Midbrain (tissue), 1 donor: ENCODE measurements at places on chromosomes 11 and 22.
A peak's percentile ranks its signal among the peaks of the same experiment; 100 is the strongest.

GRCh38 chr22:32799496-32799895 lies 2.0 kb upstream of the TIMP3 start:
- no peak for DNase-seq

- DNase-seq = no peak
Measured at GRCh38 chr22:43441216-43441615, 29.4 kb downstream of the MPPED1 start.

DNA sequence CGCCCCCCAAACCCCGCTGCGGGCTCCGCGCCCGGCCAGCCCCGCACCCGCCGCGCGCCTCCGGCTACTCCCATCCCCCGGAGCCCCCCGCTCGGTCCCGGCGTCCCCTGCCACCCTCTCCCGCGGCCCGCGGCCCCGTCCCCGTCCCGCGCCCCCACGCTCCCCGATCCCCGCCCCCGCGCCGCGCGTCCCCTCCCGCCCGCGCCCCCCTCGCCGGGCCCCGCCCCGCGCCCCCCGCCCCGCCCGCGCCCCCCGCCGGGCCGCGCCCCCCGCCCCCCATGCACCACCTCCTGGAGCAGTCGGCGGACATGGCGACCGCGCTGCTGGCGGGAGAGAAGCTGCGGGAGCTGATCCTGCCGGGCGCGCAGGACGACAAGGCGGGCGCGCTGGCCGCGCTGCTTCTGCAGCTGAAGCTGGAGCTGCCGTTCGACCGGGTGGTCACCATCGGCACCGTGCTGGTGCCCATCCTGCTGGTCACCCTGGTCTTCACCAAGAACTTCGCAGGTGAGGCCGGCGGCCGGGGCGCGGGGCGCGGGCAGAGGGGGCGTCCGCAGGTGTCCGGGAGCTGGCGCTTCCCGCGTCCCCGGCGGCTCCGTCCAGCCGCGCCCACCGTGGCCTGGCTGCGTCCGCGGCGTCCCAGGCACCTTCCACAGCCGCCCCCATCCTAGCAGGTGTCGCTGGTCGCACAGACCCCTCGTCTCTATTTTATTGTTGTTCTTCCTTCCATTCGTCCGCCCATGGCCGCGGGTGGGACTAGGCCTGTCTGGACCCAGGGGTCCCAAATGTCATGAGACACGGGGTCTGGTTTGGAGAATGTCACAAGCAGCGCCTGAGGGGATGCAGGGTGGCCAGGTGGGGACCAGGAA lies at the start of gene PANX2:
PANX2 (plus strand) TSS at position 279 of the 866 bp plus-strand sequence; CDS start at position 279, 0 bp downstream.
- peak; percentile 15 for DNase-seq

DNA sequence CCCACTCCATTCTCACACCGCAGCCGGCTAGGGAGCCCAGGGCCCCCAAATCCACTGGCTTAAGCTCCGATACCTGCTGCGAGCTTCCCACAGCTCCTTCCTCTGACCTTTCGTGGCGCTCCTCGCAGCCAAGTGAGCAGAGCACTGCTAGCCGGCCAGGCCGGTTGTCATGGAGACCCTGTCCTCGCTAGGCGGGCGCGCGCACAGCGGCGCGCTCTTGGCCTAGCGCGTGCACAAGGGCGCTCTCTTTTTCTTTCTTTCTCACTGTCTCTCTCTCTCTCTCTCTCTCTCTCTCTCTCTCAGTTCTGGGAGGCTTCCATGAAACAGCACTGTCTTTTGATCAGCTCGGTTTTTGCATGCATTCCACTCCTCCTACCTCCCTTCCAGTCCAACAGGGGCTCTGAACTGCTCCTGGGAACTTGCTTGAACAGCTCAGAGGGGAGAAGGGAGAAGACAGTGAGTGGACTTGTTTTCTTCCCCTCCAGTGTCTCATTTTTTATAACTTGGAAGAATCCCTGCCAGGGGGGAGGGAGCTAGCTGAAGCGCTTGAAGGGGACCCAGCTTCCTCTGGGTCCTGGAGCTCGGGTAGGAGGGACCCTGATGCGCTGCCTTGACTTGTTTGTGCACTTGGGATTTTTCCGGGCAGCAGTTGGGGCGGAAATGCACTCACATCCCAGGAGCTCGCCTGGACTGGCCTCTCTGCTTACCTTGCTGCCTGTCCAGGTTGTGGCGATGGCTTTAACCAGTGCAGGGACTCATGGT lies 100.3 kb upstream of the AKIP1 start:
- peak; percentile 81 for DNase-seq

DNA sequence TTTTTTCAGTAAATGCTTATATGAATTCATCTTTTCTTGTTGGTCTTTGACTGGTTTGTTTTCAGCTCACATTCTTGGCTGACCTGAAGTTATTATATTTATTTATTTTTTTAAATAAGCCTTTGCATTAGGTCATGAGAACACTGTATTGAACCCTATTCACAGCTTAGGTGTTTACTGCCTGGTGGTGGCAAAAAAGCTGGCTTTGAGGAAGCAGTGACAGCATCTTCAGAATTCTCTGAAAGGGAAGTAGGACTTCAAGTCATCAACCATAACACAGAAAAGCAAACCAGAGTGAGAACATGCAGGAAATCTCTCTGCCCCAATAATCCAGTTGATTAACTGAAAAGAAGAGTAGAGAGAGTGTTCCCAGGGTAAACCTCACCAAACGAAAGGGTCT lies 30.3 kb upstream of the MMP13 start:
- no peak for DNase-seq

DNA sequence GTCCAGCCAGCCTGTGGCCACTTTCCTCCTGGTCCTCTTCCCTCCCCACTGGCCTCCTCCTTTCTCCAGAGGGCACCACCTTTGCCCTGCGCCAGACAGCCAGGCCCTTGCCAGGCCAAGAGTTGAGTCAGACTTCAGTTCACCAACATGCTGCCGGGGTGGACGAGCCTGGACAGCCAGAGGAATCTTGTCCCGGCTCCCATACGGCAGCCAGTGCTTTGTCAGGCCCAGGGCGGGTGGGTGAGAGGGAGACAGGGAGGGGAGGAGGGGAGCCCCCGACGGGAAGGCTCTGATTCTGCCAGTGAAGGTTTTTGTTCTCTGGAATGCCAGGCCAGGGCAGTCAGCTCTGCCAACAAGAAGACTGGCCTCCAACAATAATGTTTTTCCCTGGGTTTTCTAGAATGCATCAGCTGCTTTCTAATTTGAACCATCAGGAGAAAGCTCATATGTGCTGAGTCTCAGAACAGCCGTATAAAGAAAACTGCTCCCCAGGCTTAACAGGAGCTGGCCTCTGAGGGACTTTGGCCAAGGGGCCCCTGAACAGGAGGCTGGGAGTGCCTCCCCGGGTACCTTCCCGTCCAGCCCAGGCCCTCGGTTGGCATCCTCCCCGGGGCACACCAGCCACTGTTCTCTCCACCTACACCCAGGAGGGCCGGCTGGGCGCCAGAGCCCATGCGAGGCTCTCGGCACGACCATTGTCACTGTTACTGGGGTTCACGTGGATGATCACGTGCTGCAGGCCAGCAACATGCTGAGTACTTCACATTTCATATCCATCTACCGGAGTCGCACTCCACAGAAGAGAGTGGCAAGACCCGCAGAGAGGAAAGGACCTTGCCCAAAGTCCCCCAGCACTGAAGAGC lies 28.6 kb downstream of the LIF start:
- DNase-seq = peak; percentile 53

GRCh38 chr11:68002575-68002937 lies 1.3 kb downstream of the UNC93B1 start:
- no peak for DNase-seq

GRCh38 chr22:29113319-29113718 lies 40.5 kb downstream of the KREMEN1 start:
- DNase-seq = no peak

- DNase-seq = no peak
Measured at GRCh38 chr22:47452184-47452583, 689.7 kb downstream of the TBC1D22A start.

DNA sequence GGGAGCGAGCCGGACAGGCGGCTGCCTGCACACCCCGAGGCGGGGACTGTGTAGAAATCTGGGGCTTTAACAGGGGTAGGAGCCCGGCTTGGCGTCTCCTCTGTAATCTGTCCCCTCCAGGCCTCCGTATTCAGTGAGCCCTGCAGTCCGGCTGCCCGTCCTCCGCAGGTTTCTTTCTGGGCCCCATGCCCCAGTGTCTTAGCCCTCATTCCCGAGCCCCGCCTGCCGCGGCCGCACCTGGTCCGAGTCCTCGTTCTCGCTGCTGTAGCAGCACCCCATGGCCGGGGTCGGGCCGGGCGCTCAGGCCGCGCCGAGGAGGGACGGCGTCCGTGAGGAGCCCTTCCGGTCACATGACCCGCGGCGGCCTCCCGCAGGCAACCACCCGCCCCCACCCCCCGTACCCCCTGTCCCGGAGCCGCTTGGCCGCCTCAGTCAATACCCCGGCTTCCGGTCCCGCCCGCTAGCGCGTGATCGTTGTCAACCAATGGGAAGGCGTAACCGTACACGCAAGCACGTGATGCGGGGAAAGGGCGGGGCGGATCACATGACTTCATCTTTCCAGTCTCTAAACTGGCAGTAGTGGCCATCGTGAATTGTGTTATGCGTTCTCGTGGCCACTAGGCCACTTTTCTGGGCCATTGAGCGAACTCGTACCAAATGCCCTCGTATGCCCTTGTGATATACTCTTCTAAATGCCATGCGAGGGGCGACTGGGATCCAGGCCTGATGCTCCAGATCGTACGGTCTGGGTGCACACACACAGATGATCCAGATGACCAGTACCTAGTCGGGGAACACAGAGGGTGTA lies at the start of gene LAMTOR1:
LAMTOR1 (minus strand) TSS at position 352 of the 808 bp plus-strand sequence; CDS start at position 279, 73 bp downstream.
- DNase-seq = peak; percentile 99

DNA sequence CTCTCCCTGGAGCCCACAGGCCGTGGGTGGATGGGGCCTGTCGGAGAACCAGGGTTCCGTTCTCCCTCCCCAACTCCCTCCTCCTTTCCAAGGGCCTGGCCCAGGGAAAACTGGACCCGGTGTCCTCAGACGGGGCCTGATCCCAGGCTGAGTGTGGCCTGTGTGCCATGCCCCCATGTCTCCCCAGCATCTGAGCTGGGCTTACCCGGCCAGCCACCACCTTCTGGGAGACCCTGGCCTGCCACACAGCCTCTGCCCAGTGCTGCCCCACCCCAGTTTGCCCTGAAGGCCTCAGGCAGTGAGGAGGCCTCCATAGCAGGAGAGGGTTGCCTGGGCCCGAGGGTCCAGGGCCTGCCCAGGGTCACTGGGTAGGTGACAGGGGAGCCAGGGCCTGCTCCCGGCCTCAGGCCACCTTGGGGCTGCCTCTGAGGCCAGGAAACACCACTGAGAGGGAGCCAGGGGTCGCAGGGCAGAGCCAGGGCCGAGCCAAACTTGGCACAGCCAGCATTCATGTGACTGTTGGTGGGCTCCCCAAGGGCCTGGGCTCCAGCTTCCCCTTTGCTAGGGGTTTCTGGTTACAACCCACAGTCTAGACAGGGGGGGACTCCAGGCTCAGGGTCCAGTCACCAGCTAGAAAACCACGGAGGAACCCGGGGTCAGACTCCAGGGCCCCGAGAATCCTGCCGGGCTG lies 590 bp upstream of the IFITM10 start:
- no peak for DNase-seq
